BE2C (cell line): ENCODE measurements at places on chromosomes 3 and 15.

DNA sequence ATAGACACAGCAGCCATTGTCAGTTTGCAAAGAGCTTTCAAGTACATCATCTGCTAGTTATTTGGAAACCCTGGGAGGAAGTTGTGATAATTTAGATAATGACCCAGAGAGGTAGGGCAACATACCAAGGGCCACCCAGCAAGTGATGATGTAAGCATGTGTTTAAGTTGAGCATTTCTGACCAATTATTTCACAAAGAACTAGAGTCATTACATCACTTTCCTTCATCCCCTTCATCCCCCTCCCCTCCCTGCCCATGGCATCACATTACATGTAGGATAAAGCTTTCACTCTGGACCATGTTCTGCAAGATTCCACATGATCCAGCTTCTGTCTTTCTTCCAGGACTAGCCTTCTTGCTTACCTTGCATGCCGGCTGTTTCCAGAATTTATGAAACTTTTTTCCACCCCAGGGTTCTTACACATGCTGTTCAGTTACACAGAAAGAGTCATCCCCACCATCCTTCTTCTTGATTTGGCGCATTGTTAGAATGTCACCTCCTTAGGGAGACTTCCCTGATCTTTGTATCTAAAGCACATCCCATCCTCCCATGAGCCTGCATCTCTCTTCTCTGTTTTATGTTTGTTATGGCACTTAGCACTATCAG lies 71.3 kb downstream of the PTPRG start:
- DNase-seq = no peak

GRCh38 chr3:133162670-133163305 lies 124.6 kb downstream of the TMEM108 start:
- DNase-seq = no peak

GRCh38 chr3:157104521-157104920 lies 55.4 kb downstream of the CCNL1 start:
- DNase-seq = no peak

- DNase-seq = peak; percentile 31
Measured at GRCh38 chr15:40754574-40754882, 526 bp downstream of the RMDN3 start.

GRCh38 chr3:32835049-32835371 lies 17.2 kb downstream of the TRIM71 start:
- DNase-seq = no peak

- no peak for DNase-seq
Measured at GRCh38 chr3:187870360-187871203, 125.3 kb upstream of the BCL6 start.

GRCh38 chr15:88730751-88731150 lies 72.5 kb upstream of the ACAN start:
- no peak for DNase-seq

- DNase-seq = no peak
Measured at GRCh38 chr3:108191394-108191793, 30.8 kb downstream of the IFT57 start.

DNA sequence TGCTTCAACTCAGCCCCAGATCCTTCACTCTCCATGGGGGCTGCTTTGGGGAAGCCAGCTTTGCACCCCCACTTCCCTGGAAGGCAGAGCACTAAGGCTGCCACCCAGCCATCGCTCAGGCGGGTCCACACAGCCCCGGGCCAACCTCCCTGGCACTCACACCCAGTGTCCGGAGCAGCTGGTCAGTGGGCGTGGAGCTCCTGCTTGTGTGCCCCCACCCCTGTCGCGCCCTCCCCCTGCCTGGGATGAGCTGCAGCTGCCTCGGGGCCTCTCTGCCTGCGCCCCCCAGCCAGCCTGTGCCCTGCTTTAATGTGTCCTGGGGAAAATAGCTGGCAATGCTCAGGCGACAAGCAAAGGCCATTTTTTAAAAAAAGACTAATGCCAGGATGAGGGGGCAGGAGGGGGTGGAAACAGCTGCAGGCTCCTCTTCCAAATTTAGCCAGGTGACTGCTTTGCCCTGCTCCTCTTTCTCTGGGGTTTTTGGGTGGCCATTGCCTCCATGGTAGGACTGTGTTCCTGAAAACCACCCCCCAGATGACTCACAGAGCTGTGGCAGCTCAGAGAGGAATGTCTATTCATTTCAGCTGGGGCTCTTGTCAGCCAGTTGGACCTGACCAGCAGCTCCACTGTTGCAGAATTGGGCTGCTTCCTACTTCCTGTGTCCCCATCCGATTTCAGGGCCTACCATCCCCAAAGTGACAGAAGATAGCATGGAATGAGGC lies 65.0 kb downstream of the CEMIP start:
- DNase-seq = no peak

DNA sequence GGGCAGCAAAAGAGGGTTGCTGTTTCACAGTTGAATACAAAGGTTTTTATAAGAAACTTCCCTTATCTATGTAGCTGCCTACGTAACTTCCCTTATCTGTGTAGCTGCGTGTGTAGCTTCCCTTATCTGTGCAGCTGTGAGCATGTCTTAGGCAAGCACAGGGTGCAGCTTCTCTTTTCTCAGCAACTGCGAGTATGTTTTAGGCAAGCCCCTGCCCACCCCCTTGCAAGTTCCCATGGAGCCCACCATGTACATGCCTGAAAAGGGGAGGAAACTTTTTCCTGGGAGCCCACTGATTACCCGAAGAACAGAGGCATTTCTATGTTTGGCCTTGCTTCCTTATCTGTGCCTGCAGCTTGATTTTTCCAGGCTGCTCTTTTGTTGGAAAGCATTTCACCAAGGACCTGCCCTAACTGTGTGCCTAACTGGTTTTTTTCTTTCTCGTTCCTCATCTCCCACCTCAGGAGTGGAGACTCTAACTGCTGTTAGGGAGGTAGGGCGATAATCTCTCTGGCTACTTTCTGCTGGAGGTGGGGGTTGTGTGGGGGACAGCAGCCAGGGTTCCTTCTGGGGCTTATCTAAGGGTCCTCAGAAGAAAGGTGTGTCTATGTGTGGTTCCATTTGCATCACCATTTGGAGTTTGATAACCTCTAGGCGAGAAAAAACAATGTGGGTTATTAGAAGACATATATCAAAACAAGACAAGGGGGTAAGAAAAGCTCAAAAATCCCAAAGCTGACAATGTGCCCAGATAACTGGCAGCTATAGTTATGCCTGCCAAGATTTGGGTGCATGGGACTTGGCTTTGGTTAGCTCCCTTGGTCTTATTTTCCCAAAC lies 26.0 kb downstream of the SORD start:
- DNase-seq = no peak

GRCh38 chr15:99507016-99507503 lies 58.7 kb upstream of the MEF2A start:
- no peak for DNase-seq

DNA sequence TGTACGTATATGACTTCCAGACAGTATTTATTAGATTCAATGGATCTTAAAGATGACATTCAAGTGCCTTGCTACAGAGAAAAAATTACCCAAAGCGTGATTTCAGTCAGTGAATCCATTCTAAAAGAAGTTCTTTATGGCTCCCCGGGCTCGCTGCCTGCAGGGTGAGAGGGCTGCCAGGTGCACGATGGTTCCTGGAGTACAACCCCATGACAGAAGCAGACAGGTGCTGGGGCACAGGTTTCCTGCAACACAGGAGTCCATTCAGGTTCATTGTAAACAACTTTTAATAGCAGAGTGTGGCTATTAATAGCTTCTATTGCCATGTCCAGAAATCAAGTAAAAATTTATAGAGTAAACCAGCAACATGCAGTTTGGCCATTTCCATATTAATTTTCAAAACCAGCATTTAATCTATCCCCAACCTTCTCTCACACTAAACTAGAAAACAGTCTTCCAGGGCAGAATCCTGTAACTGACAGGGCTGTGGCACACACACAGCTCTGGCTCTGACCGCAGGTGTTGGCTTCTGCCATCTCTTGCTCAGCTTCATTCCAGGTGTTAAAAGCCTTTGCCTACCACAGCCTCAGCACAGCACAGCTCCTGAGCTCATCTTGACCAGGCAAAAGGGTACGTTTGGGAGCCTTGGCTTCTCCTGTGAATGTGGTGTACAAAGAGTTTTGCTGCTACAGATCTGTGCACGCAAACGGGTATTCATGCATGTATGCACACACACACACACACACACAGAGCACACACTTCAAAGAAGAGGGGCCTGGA lies 185.9 kb downstream of the MEX3B start:
- DNase-seq = no peak

DNA sequence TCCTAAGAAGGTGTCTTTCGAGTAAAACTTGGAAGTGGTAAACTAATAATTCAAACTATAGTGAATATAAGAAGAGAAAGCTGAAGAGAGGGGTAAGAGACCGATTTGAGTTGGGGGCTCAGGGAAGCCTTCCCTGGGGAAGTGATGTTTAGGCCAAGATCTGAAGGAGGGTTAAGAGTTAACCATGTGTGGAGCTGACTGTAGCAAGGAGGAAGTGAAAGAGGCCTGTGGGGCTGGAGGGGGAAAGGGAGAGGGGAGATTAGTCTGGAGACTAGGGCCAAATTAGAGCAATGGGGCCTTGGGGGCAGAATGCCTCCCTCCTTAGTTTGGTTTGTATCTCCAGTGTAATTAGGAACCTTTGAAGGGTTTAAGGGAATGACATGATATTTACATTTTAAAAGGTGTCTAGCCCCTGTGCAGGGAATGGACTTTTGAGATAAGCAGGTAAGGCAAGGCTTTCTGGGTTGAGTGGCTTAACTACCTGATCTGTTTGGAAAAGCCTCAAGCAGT lies 2.2 kb downstream of the ZNF592 start:
- DNase-seq = no peak

- DNase-seq = no peak
Measured at GRCh38 chr3:18683900-18684299, 258.8 kb upstream of the SATB1 start.

GRCh38 chr3:52221563-52222318 lies 3.7 kb downstream of the TLR9 start:
- DNase-seq = no peak

DNA sequence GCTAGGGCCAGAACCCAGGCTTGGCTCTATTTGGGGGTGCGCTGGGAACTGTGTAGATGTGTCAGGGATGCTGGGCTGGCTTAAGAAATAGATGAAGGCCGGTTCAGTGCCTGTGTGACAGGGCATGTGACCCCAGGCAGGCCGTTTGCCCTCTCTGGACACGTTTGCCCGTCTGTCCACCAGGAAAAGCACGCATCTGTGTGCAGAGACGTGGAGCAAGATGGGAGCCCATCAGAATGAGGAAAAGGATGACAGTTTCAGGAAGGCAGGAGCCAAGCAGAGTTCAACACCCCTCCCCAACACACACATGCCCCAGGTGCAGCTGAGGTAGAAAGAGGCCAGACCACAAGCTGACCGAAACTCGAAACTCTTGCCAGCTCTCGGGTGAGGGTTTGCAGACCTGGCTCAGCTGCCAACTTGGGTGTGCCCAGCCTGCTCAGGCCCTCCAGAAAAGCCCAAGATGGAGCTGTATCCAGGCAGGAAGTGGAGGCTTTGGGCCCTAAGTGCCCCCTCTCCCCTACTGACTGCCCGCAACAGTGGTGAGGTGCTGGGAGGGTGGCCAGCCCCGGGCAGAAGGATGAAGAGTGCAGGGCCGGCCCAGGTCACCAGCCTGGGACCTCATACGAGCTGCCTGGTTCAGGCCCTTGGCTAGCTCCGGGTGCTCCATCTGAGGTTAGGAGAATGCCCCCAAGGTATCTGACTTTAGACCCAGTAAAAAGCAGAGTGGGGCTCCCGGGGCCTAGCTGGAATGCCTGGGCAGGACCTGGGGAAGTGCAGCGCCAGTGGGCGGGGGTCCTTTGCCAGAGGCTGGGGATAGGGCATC lies 10.2 kb upstream of the MESP1 start:
- no peak for DNase-seq

DNA sequence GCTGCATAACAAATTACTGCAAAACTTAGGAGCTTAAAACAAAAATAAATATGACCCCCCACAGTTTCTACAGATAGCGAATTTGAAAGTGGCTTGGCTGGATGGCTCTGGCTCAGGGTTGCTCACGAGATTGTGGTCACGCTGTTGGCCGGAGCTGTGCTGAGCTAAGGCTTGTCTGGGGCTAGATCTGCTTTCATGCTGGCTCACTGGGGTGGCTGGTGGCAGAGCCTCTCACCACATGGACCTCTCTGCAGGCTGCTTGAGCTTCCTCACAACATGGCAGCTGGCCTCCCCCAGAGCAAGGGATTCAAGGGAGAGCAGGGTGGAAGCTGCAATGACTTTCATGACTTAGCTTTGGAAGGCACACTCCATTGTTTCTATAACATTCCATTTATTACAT lies 354.1 kb downstream of the SHQ1 start:
- DNase-seq = no peak

DNA sequence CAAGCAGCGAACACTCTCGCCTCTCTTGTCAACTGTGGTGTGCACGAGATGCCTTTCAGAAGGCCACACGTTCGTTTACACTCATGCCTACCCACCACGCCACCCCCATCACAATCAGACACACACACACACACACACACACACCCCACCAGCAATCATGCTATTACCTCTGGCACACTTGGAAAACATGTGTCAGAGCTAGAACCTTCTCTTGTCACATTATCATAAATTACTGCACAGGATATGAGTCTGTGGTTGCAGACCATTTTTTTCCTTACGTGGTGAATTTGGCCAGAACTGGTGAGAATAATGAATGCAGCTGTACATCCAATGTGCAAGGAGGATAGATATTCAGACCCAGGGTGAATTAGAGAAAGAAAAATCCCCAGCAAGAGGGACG lies 52.4 kb downstream of the TRIM69 start:
- no peak for DNase-seq

GRCh38 chr3:186138272-186138981 lies 29.5 kb upstream of the ETV5 start:
- no peak for DNase-seq

- no peak for DNase-seq
Measured at GRCh38 chr3:195260280-195260905, 10.6 kb downstream of the XXYLT1 start.

DNA sequence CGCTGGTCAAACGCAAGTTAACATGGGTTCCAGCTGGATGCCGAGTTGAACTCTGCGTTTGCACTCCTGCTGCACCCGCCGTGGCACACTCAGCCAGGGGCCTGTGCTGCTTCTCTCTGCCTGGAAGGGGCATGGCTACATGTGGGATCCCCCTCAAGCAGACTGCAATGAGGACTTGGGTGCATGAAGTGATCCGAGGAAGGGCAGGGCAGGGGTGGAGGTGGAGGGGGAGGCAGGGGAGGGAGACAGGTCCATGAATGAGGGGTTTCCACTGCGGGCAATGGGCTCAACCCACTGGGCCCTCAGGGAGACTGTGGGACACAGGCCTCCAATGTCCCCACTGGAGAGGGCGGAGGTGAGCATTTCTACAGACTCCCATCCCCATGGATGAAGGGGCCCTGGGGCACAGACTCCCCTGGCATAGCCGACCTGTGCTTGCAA lies 141.6 kb upstream of the MEF2A start:
- no peak for DNase-seq
